Aorta (tissue), 5 donors: ENCODE measurements at places on chromosomes 4 and X. TPM values are rescaled to one million over a fixed set of nuclear protein-coding genes. Genes with fewer than 3 reads are reported as not detected.

MAPK10 gene
- 40.0 TPM for total RNA-seq

DNA sequence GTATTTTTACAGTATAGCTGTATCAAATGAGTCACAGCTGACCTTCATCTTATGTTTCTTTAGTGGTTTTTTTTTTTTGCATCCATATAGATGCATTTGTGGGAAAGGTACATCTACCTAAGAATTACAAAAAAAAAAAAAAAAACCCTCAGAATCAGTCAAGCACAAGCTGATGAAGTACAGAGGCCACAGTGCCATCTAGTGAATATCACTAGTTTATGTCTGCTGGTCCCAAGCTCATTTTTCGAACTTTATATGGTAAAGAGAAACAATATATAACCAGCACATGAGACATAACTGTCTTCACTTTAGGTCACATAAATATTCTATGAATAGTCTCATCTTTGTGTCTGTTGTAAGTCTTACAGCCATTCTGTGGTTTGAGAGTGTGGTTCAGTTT, 220.1 kb downstream of the DLG3 start:
- no peaks in the 10 kb centered on the region for H3K36me3 ChIP-seq
- DNase-seq: no peak
- H3K27me3 ChIP-seq: no peaks in the 10 kb centered on the region

DNA sequence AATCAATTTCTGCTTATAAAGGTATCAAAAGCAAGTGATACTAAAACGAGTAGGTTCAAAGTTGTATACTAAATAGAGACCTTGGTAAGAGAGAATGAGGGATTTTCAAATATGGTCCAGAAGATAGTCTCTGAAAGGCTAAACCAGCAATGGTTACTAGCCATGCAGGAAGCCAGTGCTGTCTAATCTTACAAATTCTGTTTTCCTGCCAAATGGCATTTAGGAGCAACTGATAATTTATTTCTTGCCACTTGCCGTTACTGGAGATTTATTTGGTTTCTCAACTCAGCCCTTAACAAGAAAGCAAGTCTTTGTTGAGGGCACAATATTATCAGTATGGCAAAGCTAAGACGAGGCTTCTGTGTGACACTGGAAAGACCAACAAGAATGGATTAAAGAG, 47.2 kb downstream of the MAP7D3 start:
- DNase-seq: no peak
- no peaks in the 10 kb centered on the region for H3K27me3 ChIP-seq
- H3K4me1 ChIP-seq: no peaks in the 10 kb centered on the region
- H3K4me3 ChIP-seq: peak overlapping the region; percentile 10

- no peak overlapping the region for H3K27ac ChIP-seq
- peaks cover 2% of the 10 kb centered on the region for H3K4me1 ChIP-seq
- no peak for DNase-seq
- no peaks in the 10 kb centered on the region for H3K27me3 ChIP-seq
- H3K4me3 ChIP-seq: no peak overlapping the region
- H3K36me3 ChIP-seq: peaks cover 4% of the 10 kb centered on the region
Measured at GRCh38 chr4:139682309-139682708, 16.7 kb downstream of the MGST2 start.
